ENCODE measurements at places on chromosomes 16 and 17. TPM values are rescaled to one million over a fixed set of nuclear protein-coding genes. Genes with fewer than 3 reads are reported as not detected.

KRTAP4-8 gene
- total RNA-seq, result not detected

HOXB1 gene
- total RNA-seq, result not detected

TBX2 gene
- total RNA-seq, result 1.2 TPM

ADORA2B gene
- 4.1 TPM for total RNA-seq

SALL1 gene
- 5.3 TPM for total RNA-seq

PLEKHH3 gene
- total RNA-seq, result 2.0 TPM

DOC2A gene
- total RNA-seq, result 11.8 TPM

MBTPS1 gene
- total RNA-seq, result 76.6 TPM

KRTAP3-1 gene
- not detected for total RNA-seq

ST6GALNAC1 gene
- total RNA-seq, result 0.82 TPM

WNT9B gene
- total RNA-seq, result not detected

NGFR gene
- 3.3 TPM for total RNA-seq

ATF7IP2 gene
- total RNA-seq, result 14.3 TPM

LCMT1 gene
- 53.4 TPM for total RNA-seq

WFIKKN1 gene
- total RNA-seq, result 0.41 TPM

TBC1D3I gene
- total RNA-seq, result under 0.01 TPM

CLEC18C gene
- 0.41 TPM for total RNA-seq

RAB11FIP4 gene
- 48.1 TPM for total RNA-seq

RHBDF2 gene
- total RNA-seq, result 1.6 TPM

FAM83G gene
- 0.41 TPM for total RNA-seq

SCO1 gene
- total RNA-seq, result 11.4 TPM

C16orf92 gene
- not detected for total RNA-seq

CCDC200 gene
- total RNA-seq, result not detected

KCNH6 gene
- not detected for total RNA-seq

SCNN1B gene
- total RNA-seq, result not detected

MT1E gene
- 5.7 TPM for total RNA-seq

LRRC37A gene
- total RNA-seq, result 6.1 TPM

MRM3 gene
- total RNA-seq, result 23.2 TPM
